Stimulated activated CD4-positive, alpha-beta T cell treated with anti-CD3 and anti-CD28 coated beads, Interleukin-15, amount 100 ng/mL, for 1 hour (primary cell): ENCODE measurements at places on chromosomes 12 and 14.

- DNase-seq = no peak
These were observed 34.7 kb upstream of the RBM19 start for GRCh38 chr12:114000861-114001260.

DNA sequence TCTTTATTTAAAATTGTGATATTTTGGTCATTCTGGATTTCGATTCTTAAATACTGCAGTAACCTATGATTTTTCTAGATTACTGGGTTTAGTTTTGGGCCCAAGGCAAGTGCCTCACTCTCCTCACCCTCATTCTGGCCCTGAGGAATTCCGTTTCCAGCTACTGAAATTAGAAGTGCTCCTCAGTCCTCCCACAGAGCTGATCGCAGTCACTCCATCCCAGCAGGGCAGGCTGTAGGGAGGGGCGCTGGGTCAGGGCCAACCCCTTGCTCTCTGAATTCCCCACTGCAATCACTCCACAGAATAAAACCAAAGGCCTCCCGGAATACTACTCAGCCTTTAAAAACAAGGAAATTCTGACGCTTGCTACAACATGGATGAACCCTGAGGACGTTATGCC lies 66.5 kb upstream of the DIO3 start:
- no peak for DNase-seq

DNA sequence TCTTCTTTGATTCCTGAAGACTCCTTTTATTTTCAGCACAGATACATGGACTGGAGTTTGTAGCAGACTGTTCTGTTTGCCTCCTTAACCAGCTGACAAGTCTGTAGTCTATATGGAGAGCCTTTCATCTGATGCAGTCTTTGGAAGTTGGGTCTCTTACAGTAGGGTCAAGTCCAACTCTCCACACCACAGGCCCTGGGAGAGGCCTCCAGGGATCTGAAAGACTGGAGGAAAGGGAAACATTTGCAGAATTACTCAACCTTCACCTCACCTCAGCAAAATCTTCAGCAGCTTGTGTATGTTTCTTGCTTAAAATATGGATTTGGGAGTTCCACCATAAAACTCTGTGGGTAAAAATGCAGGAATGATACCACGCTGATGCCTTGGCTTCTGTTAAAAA lies 188.4 kb downstream of the MSRB3 start:
- no peak for DNase-seq

DNA sequence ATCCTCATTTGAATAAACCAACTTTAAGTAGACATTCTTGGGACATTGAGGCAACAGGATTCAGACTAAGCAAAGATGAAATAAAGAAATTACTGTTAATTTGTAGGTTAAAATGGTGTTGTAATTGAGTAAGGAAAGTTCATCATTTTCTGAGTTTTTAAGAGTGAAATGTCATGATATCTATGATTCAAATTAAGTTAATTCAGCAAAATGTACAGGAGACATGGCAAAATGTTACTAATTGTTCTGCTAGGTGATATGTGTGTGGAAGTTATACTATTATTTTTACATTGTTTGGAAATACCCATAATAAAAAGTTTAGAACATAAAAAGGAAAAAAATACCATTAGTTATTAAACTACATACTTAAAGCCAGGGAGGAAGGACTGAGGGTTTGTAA lies 55.0 kb upstream of the EGLN3 start:
- no peak for DNase-seq

GRCh38 chr12:56229916-56230431 lies at the start of gene SLC39A5:
Gene SLC39A5 (plus strand): TSS chr12:56230051. CDS start chr12:56231275, 1,224 bp downstream.
- DNase-seq = no peak

GRCh38 chr12:103571286-103571685 lies 15.8 kb upstream of the STAB2 start:
- DNase-seq = no peak

GRCh38 chr14:41860586-41860985 lies 253.9 kb downstream of the LRFN5 start:
- DNase-seq = no peak

DNA sequence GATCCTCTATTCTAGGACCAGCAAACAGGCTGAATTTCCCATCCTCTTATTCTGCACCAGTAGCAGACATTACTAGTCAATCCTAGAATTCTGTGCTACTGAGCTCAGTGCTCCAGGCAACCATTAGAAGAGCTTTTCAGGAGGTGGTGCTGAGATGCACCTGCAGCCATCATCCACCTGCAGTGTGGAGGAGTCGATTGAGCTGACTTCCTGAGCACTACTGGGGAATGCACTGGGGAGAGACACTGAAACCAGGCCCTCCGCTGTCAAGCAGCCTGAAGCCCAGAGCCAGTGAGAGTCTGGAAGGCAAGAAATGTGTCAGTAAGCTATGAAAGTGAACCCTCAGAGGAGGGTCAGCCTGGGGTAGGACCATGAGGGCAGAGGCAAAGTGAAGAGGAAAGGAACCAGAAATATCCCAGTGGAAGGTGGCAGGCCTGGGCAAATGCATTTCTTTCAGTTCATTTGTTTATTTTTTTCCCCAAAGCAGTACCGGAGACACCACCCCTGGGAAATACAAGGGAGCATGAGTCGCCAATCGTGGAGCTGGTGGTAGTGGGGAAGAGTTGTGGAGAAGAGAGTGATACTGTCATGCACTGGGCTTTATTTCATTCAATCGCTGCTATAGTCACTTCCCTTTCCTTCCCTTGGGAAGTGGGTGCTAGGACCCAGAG lies 23.0 kb upstream of the SERPINA4 start:
- DNase-seq = no peak

- DNase-seq = no peak
These were observed 48.0 kb downstream of the ZNF664 start for GRCh38 chr12:124021007-124021406.

DNA sequence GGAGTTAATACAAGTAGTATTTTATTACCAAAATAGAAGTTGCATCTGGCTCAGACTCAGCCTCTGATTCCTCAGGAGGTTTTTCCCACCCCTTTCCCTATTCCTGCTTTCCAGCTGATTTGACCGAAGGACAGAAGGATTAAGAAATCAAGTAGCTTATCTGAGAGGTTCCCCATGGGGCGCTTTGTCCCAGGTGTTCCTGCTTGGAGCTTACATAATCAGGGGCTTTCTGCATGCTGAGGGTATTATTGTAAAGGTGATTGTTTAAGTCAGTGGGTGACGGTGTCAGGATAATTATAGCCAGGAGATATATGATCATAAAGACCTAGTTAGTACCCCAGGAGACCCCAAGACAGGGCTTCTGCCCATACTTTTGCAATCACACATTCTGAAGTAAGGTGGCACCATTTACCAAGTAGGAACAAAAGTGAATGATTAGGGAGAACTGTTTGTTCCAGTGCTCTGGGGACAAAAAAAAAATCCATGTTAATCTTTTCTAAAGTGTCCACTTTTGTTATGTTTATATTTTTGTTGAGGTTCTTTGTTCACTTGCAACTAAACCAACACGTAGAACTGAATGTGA lies 921.3 kb downstream of the NRXN3 start:
- no peak for DNase-seq

DNA sequence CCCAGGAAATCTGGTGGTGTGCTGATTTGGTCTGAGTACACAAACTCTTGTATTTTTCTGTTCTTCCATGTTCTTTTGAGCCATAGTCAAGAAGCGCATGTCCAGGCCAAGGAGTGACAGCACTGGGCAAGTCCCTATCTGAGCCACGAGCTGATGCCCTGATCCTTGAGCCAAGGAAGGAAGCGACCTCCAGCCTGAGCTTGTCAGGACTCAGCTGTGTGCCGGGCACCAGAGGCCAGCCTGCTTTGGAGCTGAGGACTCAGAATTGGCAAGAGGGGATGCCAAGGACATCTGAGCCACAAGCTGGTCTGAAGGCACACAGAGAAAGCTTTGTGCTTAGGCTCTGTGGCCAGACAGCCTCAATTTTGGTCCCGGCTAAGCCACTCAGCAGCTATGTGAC lies 52.6 kb downstream of the GALNT16 start:
- DNase-seq = no peak

- no peak for DNase-seq
These were observed 8.5 kb upstream of the PRKAB1 start for GRCh38 chr12:119659289-119659897.
